ENCODE measurements at places on chromosomes 3 and 15.

DNA sequence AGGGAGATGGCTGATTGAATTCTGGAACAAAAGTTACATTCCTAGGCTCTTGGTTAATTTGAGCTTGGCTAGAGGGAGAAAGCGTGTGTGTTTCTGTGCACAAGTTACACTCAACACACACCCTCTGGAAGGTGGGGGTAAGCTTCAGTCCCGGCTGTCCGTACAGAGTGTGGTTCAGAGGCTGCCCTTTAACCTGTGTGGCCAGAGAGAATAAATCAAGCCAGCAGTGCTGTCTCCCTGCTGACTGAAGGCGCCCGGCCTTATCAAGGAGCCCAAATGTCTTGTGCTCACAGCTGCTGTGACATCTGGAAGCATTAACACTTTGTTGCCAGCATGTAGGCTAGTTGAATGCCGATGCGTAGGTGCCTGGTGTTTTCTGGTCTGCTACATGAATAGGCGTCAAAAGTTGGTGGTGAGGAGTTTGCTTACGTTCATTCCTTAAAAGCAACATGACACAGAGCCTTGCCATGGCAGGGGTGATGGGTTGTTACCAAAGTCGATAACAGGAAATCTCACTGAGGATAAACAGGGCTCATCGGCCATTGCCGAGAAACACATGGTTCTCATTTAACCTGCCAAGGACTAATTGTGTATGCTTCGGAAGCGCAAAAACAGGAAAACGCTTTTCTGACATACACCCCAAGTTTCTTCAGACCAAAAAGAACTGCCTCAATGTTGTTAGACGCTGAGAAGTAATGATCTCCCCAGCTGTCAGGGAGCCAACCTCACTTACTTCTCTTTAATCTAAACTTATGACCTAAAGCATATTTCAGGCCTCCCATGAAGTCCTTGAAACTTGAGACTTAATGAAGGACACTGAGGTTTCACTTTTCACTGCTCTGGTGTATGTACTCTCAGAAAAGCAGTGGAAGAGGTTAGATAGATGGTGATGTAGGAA, 95.8 kb upstream of the CTDSPL start:
- DNase-seq, result no peak

GRCh38 chr3:40582401-40583027, 57.8 kb downstream of the ZNF621 start:
- DNase-seq, result no peak

- DNase-seq, result no peak
Measured at GRCh38 chr3:47586746-47587145, 8.1 kb upstream of the CSPG5 start.

GRCh38 chr15:51313074-51313393, 25.4 kb downstream of the CYP19A1 start:
- no peak for DNase-seq

GRCh38 chr15:66433726-66434125, 47.0 kb downstream of the MAP2K1 start:
- DNase-seq, result peak; percentile 44

DNA sequence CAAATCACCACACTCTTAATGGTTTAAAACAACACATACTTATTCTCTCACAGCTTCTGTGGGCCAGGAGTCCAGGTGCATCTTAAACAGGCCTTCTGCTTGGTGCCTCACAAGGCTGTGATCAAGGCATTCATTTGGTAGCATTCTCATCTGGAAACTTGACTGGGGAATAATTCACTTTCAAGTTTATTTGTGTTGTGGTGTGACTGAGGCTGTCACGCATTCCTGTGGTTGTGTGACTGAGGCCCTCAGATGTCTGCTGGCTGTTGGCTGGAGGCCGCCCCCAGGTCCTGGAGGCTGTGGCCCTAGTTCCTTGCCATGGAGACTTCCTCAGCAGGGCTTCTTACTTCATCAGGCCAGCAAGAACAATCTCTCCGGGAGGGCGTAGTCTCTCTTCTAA, 16.9 kb upstream of the FAM3D start:
- no peak for DNase-seq

DNA sequence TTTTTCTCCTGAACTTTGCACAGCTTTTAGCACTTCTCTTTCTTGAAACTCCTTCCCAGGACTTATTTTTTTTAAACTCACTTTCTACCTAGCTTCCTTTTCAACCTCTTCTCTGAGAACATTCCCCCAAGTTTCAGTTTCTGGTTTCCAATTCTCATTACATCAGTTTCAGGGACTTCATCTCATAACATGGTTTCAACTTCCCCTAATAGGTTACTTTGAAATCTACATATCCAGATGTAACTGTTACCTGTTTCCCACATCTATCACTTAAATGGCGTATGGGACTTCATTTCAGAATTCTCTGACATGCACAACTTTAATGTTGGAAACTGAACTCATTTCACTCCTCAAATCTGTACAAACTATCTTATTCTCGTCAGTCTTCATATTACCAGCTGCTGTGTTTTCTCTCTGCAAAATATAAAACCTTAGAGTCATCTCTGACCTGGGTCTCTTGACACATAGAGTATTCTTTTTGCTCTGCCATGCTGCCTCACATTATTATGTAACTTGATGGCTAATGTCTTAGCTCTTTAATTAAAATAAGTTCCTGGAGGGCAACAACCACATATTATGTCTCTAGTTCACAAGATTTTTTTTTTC, 58.4 kb downstream of the NME9 start:
- no peak for DNase-seq

DNA sequence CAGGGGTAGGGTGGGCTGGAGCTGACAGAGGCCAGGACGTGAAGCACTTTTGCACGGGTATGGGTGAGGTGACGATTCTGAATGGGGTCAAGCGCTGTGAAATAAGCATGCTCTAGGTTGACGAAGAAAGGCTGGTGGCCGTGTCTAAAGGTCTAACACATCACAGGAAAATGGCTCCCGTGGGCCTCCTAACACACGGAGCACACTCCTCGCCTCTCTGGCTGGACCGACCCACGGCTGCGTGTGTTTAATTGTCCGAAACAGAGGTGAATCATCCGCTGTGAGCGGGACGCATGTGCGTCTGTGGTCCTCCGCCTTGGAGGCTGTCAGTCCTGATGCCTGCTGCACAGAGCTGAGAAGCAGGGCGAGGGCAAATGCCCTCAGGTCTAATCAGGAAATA, 130.6 kb downstream of the NSMCE3 start:
- no peak for DNase-seq

GRCh38 chr3:109874896-109875708, 537.8 kb upstream of the DPPA4 start:
- no peak for DNase-seq

- no peak for DNase-seq
Measured at GRCh38 chr3:120064641-120065040, 29.6 kb downstream of the GSK3B start.

DNA sequence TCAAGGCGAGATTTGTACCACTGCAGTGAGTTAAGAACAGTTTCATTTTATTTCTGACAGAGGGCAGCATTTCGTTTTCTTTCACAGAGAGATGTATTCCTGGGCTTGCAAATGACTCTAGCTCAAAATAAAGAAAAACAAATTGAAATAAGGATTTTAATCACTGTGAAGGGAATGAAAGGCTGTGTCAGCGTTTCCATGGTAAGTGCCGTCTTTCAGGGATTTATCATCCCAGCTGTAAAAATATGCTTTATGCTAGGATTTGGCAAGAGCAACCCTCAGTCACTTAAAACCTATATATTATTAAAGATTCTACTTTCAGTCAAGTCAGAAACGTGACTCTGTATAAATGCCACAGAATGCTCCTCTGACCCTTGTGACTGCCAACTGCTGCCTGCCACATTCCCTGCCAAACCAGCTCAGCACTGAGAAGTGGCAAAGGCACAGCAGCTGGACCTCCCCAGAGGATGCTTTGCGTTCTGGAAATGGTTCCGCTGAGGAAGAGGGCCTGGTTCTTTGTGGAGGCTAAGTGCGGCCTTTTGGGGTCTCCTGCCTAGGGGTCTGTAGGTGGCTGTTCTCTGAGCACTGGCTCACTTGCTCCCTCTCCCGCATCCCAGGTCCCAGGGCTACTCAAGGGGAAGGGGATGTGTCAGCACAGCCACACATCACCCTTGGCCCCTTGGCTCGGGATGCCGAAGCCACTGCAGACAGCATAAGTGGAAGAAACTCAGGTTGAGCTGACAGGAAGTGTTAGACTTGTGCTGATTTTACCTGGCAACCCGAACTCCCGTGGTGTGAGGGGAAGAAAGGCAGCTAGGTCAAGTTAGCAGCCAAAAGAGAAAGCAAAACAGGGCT, 56.6 kb upstream of the POMGNT2 start:
- DNase-seq, result peak; percentile 44

DNA sequence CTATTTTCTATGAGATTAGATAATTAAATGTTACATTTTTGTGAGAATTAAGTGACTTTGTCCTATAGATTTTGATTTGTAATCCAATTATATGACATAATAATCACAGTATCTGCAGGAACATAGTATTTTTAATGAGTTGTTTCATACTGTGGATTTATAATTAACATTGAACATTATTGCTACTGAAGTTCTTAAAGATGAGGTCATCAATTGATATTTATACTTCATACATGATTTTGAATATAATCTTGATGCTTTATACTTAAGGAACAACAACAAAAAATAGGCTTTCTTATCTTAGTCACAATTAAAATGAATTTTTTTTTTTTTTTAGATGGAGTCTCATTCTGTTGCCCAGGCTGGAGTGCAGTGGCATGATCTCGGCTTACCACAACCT, 846.6 kb downstream of the SI start:
- DNase-seq, result no peak

- no peak for DNase-seq
Measured at GRCh38 chr3:120693439-120694171, 11.6 kb upstream of the HGD start.

DNA sequence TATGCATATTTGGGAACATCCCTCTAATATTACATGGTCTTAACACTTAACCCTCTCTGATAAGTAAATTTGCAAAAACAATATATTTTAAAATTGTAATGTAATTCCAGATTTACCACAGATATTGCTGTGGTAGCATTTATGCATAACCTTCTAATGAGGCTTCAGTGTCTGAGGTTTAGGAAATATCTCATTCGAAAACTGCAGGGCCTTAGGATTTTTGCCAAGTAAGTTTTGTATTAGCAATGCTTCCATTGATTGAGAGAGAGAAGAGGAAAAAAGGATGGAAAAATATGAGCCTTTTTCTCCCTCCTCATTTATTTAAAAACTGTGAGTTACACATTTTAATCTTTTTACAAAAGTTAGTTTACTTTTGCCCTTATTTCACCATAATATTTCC, 294.6 kb downstream of the EPHA3 start:
- no peak for DNase-seq

GRCh38 chr15:32701863-32702262, 15.9 kb upstream of the GREM1 start:
- no peak for DNase-seq

- no peak for DNase-seq
Measured at GRCh38 chr3:96070678-96071077, 743.7 kb upstream of the EPHA6 start.

DNA sequence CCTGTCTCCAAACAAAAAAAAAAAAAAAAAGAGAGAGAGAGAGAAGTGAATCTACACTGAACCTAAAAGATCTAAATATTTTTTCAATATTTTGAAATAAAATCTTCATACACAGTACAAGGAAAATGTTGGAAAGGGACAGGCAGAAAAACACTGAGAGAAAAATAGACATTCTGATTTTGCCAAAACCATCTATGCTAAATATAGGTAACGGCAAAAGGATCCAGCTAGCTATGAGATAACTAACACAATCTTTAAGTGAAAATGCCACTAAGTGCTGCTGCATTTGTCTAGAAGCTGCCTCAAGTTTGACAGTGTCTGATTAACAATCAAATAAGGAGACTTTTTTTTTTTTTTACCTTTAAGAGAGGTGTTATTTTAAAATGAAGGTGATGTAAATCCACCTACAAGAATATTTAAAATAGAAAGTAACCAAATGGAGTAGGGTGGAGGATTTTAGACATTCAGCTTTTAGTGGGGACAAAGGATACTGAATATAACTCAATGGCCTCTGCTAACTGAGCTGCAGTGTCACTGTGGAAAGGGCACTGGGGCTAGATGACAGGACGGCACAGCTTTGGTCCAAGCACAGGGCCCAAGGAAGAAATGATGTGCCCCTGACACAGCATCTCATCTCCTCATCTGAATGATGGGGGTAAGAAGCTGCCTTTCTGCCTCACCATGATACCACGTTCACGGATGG, 62.4 kb downstream of the HACD2 start:
- DNase-seq, result no peak

- DNase-seq, result no peak
Measured at GRCh38 chr3:129603561-129603942, 2.9 kb downstream of the PLXND1 start.

GRCh38 chr3:9178697-9179096, 70.7 kb downstream of the SRGAP3 start:
- DNase-seq, result no peak

GRCh38 chr3:14358426-14359211, 43.8 kb upstream of the SLC6A6 start:
- no peak for DNase-seq

- DNase-seq, result no peak
Measured at GRCh38 chr3:125115640-125116039, 59.8 kb upstream of the HEG1 start.

DNA sequence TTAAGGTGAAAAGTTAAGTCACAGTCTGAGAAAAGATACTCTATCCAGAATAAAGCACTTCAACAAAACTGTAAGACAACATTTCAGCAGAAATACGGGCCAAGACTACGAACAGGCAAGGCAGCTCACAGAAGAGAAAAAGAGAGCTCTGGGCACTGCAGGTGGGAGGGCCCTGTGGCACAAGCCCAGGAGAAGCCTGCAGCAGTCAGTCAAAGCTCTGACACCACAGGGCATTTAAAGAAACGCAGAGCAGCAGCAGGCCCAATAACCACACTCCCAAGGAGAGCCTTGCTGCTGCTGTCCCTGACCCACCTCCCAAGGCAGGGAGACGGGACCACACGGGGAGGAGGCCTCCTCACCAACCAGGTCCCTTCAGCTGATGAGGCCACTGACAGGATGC, 19.2 kb downstream of the CHSY1 start:
- DNase-seq, result no peak

GRCh38 chr3:162138509-162138908, 641.9 kb downstream of the OTOL1 start:
- no peak for DNase-seq
